ENCODE measurements at places on chromosomes 5 and 9. TPM values are rescaled to one million over a fixed set of nuclear protein-coding genes. Genes with fewer than 3 reads are reported as not detected.
A peak's percentile ranks its signal among the peaks of the same experiment; 100 is the strongest.

GRCh38 chr5:151240924-151241635 is 11.9 kb upstream of the GM2A start:
- no peak for DNase-seq

DNA sequence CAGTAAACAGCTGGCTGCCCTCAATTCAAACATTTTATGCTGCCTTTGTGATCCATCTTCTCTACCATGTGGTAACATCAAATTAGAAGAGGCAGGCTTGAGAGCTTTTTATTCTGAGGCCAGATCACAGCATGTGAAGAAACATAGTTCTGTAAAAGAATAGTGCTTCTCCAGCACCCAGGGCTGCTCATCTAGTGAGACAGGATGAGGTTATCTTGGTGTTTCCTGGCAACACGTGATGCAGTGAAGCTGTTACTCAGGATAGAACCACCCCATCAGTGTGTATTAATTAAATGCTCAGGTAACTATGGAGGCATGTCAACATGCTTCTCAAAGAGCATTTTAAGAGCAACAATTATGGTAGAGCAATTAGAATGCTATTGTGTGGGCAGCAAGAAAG is 400.5 kb upstream of the ACO1 start:
- DNase-seq = no peak

GRCh38 chr9:107388890-107389289 is 100.7 kb downstream of the KLF4 start:
- no peak for DNase-seq

DNA sequence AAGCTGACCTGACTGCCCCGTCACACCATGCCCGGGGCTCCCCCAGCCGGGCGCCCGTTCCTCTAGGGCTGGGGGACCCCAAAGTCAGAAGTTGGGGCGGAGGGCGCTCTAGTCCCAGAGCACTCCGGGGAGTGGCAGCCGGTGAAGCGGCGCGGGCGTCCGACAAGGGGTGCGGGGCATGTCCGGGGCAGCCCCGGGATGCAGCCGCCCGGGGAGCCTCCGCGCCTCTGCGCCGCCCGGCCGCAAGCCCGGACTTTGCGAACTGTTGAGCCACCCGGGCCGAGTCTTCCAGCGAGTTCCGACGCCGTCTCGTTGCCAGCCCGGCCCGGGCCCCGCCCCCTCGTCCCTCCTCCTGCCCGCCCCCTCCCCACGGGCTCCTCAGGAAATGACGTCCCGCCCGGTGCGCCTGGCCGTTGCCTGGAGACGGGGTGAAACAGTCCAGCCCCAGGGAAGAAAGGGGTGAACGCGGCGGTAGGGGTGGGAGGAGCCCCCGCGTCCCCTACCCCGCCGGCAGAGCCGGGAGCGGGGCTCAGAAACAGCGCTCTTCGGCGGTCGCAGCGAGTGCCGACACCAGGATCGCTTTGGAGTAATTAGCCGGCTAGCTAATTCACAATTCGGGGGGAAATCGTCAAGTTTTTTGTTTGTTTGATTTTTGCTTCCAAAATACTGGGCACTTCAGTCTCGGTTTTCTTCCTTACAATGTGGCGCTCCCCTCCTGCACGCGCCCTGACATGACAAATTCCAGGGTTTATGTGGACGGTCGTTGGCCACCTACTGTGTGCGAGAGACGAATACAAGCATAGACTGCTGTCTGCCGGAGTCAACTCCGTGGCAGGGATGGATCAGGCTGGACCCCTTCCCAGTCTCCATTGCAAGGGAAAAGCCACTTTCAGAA is at the start of gene WHRN:
Gene WHRN (minus strand): TSS at position 287 of the 895 bp plus-strand sequence. CDS start 672 bp downstream, outside the sequence.
- peak; percentile 88 for DNase-seq

- DNase-seq = peak; percentile 17
Measured at GRCh38 chr5:75337366-75338021, 474 bp downstream of the HMGCR start.

- peak; percentile 82 for DNase-seq
Measured at GRCh38 chr9:127923771-127924170, 6.8 kb downstream of the PIP5KL1 start.

- DNase-seq = peak; percentile 98
Measured at GRCh38 chr9:91193658-91194391, 167.9 kb downstream of the AUH start.

DNA sequence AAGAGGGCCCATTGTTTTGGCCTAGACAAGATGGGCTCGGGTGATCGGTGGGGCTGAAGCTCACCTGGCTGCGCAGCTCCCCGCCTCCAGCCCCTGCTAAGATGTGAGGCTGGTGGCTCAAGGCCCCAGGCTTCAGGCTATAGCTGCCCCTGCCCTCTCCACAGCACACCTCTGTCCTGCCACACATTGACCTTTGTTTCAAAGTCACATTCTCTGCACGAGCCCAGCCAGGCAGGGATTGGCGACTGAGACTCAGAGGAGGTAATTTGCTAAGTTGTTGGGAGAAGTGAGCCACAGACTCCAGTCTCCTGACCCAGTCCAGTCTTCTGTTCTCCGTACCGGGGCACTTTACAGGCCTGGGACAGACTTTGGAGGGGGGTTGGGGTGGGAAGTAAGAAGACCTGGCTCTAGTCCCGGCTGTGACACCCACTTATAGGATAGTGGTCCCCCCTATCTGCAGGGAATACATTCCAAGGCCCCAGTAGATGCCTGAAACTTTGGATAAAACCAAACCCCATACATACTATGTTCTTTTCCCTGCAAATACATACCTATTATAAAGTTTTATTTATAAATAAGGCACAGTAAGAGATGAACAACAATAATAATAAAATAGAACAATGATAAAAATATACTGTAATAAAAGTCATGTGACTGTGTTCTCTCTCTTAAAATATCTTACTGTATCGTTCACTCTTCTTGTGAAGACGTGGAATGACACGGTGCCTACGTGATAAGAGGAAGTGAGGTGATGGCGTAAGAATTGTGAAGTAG is 13.3 kb downstream of the PDGFRB start:
- DNase-seq = no peak

- no peak for DNase-seq
Measured at GRCh38 chr5:117719413-117719812, 1144.8 kb upstream of the SEMA6A start.

GRCh38 chr9:18910916-18911315 is 122.1 kb downstream of the SAXO1 start:
- peak; percentile 12 for DNase-seq

DNA sequence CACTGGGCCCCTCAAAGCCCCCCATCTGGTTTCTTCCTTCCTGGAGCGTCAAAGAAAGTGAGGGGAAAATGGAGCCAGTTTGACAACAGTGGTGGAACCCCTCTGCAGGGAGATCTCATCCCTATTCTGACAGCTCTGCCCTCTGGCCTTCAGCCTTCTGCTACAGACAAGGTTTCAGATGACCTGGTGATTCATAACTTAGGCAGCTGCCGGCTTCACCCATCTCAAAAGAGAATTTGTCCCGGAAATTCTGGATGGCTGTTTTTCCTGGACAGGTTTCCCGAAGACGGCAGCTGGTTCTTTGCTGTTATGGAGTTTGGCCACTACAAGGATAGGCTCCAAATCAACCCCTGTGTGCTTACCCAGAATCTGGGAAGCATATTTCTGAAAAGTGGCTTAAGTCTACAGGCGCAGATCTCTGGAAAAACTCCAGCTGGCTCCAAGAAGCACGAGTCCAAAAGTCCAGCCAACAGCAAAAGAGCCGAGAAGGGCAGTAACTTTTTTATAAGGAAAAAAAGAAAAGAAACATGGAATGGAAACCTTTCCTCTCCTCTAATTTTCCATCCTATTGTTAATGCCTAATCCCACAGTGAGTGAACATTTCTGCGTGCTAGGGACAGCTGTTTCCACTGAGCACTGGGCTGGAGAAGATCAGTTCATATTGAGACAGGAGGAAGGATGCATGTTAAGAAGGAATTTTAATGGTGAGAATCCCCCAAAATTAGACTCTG is 54.5 kb downstream of the ZNF366 start:
- DNase-seq = peak; percentile 80

DNA sequence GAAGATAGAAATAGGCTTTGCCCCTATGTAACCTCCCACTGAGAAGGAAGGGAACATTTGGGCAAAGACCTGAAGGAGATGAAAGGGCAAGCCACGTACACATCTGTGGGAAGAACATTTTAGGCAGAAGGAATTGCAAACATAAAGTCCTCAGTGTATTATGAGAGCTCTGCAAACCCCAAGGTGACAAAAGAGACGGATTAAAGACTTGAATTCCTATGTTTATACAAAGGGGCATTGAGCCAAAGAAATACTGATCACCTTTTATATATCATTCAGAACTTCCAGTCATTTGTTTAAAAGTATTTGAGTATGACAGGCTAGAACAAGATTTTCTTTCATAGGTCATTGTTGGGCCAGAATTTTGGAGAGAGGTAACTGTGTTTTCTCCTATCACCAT is 90.2 kb upstream of the ATG10 start:
- no peak for DNase-seq

GRCh38 chr5:4906786-4907185 is 233.3 kb upstream of the ADAMTS16 start:
- no peak for DNase-seq

GRCh38 chr9:136028760-136029470 is 66.2 kb downstream of the NACC2 start:
- DNase-seq = no peak

The OR1J2 gene
- total RNA-seq = 0.32 TPM

DNA sequence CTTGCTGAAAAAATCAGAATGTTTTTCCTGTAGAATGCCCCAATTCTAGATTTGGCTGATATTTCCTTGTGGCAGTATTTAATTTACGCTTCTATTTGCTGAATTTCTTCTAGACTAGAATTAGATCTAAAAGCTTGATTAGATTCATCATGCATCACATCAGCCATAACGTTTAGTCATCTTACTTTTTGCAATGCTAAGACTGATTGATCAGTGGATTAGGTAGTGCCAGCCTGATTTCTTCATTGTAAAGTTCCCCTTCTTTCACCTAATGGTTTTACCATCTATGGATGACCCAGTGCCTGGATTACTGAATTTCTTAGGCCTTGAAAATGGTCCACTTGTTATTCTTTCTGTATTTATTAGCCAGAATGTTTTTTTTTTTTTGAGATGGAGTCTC is 83.9 kb downstream of the PBX3 start:
- DNase-seq = no peak

The RALGPS1 gene
- total RNA-seq = 1.6 TPM

GRCh38 chr5:81949462-81949861 is 22.4 kb upstream of the ATG10 start:
- no peak for DNase-seq

DNA sequence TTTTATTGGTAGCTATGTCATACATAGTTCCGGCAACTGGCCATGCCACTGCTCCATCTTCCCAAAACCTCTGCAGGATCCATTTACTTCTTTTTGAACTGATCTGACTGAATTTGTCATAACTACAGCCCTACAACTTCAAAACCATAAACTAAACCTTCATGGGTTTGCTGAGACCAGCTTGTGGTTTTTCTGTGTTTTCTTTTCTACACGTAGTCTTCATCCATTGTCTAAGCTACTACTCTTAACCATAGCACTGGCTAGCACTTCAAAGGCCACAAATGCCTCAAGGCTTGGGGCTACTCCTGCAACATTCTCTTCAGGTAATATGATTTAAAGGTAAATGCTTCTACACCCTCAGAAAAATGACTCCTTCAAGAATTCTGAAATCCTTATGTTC is 9.0 kb upstream of the KIF2A start:
- DNase-seq = no peak
